ENCODE measurements at places on chromosomes 2 and 18.

DNA sequence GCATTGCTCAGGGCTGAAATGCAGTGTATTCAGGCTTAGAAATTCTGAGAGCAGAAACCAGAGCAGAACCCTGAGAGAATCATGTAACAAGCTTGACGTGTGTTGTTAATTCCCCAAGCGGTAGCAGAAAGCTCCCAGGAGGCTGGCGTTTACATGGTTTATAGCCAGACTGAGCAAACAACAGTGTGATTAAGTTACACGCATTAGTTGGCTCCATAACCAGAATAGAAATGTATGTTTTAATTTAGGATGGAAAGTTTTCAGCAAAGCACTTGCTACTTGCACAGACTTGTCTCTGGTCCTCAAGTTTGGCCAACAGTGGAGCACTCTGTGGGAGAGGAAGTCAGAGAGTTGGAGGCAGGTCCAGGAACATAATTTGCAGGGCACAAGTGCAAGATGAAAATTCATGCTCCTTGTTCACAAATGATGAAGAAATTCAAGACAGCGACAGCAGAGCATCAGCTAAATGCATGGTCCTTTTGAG, 69.3 kb downstream of the MAPK4 start:
- DNase-seq = no peak

GRCh38 chr2:70759446-70759845, 8.6 kb downstream of the ADD2 start:
- DNase-seq = no peak

DNA sequence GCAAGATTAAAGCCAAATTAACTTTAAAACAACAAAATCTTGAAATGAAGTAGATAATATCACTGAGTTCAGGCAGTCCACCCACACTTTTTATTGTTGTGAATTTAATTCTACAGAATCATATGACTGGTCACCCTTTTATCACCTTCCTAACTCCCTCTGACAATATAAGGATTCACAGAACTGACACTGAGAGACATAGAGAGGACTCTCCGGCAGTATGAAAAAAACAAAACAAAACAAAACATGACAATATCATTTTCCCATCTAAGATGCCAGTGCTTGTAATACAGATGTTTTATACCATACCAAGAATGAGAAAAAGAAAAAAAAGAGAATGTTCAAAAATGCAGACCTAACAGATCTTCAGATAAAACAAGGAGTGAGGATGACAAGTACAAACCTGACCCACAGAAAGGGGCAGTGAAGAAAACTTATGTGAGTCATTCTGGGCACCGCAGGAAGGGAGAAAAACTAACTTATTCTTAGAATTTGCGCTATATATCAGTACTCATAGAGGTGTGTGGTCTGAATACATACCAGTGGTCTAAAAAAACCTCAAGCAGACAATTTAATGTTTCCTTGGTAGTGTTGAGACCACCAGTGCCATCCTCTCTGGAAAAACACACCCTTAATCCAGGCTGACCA, 136.6 kb downstream of the ZAP70 start:
- no peak for DNase-seq

DNA sequence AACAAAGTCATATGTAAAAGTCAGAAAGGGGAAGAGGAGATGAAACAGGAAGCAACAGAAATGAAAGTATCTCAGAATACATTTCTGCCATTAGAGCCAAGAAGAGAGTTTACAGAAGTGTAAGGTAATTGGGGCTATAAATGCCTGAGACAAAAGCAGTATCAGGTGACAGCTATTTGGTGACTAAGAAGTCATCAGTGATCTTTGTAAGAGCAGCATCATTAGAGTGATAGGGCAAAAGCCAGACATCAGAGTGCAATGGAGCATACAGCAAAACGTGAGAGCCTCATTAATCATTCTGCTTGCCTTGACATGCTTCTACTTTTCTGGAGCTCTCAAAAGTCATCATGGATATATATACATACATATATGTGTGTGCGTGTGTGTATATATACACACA, 804.7 kb upstream of the PIK3C3 start:
- DNase-seq = peak; percentile 0

GRCh38 chr18:75161256-75162028, 47.5 kb downstream of the PTGR3 start:
- peak; percentile 32 for DNase-seq

GRCh38 chr2:41160439-41160838, 708.5 kb upstream of the SLC8A1 start:
- no peak for DNase-seq

DNA sequence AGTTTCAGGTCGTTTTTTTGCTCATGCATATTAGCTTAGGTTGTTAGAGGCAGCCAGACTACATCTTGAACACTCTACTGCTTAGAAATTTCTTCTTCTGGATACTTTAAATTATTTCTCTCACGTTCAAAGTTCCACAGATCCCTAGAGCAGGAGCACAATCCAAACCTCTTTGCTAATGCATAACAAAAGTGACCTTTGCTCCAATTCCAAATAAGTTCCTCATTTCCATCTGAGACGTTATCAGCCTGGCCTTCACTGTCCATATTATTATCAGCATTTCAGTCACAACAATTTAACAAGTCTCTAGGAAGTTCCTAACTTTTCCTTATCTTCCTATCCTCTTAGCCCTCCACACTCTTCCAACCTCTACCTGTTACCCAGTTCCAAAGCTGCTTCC, 50.4 kb upstream of the ERMN start:
- DNase-seq = no peak

GRCh38 chr2:134246154-134246874, 7.6 kb upstream of the MGAT5 start:
- no peak for DNase-seq

DNA sequence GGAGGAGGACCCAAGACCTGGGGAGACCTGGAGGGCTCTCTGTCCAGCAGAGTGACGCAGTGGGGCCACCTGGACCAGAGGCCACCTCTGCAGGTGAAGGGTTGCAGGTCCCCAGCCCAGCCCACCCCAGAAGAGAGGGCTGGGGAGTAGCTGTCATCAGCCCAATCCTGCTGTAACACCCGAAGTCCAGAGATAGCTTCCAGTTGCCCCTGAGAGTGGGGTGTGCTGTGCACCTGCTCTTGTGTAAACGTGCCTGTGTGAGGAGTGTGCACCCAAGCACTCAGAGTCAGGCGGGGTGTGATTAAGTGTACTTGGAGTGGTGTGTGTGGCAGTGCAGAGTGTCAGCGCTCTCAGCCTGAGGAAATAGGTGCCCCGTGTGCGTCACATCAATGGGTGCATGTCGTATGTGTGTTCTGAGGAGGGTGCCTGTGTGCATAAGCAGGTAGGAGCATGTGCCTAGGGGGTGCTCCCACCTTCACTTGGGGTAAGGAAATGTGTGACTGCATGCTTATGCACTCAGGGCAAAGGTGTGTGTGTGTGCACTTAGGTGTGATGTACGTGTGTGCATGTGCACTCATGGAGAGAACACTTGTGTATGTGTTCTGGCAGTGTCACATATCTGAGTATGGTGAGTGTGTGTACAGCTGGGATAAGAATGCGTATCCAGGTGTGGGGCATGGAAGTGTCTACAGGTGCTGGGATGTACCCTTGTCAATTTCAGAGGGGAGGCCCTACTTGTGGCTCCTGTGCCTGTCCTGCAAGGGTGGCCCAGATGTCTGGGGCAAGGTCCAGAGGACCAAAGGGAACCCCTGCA, 672 bp downstream of the ATP6V1B1 start:
- DNase-seq = no peak

- no peak for DNase-seq
These were observed 78.2 kb upstream of the GCFC2 start for GRCh38 chr2:75788902-75789301.

- no peak for DNase-seq
These were observed 1183.1 kb upstream of the TMEFF2 start for GRCh38 chr2:193377789-193378188.

GRCh38 chr2:190060626-190061025, 1.9 kb downstream of the MSTN start:
- DNase-seq = no peak

- no peak for DNase-seq
These were observed 91.3 kb downstream of the TLK1 start for GRCh38 chr2:171069286-171069956.

DNA sequence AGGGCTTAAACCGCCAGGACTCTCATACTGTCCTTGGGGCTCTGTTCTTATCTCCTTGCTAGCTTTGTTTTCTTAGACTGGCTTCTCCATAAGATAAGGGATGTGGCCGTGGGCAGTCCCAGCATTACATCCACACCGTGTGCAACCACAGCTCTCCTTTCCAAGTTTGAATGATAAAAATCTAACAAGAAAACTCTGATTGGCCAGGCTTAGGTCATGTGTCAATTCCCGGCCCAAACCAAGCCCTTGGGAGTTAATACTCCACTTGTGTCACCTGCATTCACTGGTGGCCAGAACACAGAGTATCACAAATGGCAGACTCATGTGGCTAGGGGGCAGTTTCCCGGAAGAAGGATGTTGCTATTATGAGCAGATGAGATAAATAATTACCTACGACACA, 43.2 kb upstream of the KDM3A start:
- DNase-seq = no peak

DNA sequence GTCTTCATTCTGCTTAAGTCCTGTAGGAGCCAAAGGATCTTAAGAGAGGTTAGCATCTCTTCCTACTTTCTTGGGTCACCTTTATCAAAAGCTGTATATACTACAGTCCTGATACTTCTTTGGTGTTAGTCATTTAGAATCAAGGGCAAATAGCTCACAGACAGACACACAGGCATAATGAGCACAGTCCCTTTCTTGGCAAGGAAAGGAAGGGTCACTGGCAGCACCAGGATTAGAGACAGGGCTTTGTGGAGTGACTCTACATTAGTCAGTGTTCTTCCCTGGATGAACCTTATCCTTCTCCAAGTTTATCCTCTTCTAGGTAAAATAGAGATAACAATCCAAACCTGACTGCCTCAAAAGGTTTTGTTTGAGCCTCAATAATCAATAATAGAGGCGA, 40.0 kb upstream of the NCKAP5 start:
- DNase-seq = no peak

DNA sequence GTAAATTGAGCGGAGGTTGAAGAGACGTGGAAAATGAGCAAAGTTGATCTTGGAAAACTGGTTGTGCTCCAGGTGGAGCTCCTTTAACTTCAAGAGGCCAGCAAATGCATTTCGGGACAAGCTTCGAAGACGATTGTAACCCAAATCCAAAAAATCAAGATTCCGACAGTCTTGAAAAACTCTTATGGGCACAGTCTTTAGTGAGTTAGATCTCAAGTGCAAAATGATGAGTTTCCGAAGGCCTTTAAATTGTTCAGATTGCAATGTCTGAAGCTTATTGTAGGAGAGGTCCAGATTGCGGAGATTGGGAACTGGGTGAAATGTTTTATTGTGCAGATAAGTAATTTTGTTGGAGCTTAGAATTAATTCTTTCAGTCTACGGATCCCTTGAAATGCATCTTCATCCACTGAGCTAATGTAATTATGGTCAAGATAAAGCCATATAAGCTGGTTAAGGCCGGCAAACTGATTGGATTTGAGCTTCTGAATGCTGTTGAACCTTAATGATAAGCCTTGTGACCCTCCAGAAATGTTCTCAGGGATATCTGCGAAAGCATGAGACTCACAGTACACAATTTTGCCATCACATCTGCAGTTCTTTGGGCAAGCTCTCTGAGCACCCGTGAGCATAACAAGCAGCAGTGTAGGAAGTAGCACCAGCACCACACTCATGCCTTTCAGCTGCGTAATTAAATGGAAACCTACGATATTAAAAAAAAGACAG, 2.9 kb downstream of the LRRTM4 start:
- DNase-seq = no peak

GRCh38 chr2:195732574-195732973, 75.5 kb downstream of the SLC39A10 start:
- no peak for DNase-seq

DNA sequence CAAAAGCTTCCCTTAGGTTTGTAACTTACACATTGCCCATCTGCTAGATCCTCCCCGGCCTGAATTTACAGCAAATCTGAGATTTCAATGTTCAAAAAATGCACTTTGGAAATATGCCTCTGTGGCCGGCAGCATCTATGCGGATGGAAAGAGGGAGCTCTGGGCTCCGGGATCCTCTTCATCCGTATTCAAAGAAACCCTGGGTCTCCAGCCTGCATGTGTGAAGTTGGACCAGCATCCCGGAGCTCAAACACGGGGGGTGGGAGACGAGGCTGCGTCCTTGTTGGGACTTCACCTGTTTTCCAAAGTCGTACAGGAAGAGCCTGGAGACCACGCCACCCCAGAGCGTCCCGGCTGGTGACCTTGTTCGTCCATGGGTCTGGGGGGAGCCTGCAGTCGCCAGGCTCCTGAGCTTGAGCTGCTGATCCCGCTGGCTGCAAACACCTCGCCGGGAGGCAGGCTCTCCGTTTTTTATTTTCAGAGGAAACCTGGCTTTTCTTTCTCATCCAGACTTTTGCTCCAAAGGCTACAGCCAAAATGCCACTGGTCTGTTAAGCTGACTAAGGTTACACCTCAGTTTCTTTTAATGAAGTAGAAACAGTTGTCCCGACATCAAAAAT, 77.4 kb downstream of the PTGR3 start:
- DNase-seq = no peak

GRCh38 chr2:12076810-12077209, 330.4 kb downstream of the LPIN1 start:
- no peak for DNase-seq

GRCh38 chr2:151518802-151519201, 109.1 kb downstream of the RIF1 start:
- no peak for DNase-seq

- no peak for DNase-seq
These were observed 206.2 kb downstream of the VAPA start for GRCh38 chr18:10119991-10120390.

- no peak for DNase-seq
These were observed 10.6 kb upstream of the FAM117B start for GRCh38 chr2:202624133-202624532.

DNA sequence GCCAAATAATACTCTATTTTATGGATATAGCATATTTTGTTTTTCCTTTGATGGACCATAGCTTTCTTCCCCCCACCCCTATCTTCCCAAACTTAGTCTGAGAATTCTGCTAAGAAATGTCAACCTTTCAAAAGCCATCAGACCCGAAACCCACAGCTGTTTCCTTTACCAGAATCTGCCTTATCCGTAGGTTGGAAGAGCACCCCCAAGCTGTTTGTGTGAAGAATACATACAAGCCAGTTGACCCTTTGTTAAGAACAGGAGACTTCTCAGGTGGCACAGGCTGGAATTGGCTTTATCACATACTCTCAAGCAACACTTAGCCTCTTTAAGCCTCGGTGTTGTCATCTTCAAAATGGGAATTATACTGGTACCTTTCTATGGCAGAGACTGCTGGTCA, 135.1 kb downstream of the ACTR3 start:
- DNase-seq = no peak

DNA sequence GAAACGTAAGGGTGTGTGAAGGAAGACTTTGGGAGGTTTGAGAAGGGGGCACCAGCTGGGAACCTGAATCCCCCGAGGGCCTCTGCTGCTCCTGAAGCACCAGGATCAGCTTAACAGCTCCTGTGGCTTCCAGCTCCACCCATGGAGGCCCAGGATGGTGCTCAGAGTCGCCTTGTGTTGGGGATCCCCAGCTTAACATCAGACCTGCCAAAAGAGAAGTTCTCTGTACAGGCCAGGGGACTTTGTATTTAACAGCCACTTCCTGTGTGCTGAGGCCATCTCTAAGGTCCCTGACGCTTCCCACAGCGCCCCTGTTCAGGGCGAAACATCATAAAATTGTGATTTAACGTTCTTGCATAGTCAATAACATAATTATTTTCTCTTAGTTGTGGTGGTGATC, 77.5 kb downstream of the NCK2 start:
- DNase-seq = no peak

- no peak for DNase-seq
These were observed 149.9 kb downstream of the PLCL1 start for GRCh38 chr2:197954328-197954727.
